NB4 (cell line): ENCODE measurements at places on chromosomes 1 and 21.

DNA sequence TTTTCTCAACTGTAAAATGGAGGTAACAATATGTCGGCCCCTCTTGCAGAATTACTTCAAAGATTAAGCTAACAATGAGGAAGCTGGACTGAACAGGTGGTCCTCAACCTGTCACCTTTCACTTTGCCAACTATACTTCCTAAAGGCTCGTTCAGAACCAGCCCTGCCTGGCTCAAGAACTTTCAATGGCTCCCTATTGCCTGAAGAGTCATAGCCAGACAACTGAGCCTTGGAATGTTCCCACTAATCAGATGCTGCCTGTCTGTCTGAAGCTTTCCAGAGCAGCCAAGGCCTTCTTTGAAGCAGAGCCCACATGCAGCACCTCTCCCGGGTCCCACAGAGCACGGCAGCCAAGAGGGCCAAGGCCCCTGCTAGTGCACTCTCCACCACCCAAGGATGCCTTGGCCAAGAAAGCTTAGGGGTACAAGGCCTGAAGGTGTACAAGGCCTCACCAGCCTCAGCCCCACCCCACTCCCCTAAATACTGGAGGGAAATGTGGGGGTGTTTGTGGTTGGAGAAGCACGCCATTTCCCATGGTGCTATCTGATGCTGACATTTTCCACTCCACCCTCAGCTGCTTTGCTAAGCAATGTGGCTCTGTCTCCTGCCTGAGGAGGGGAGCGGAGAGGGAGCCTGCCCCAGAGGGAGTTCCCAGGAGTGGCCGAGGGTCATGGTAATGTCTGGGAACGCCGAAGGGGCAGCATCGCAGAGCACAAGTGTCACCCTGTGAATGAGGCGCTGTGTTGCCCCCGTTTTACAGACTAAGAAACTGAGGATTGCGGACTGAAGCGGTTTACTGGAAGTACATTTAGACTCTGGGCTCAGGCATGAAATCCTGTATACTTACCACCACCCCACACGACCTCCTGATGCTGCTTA is 8.2 kb upstream of the LAPTM5 start:
- no peak for DNase-seq

DNA sequence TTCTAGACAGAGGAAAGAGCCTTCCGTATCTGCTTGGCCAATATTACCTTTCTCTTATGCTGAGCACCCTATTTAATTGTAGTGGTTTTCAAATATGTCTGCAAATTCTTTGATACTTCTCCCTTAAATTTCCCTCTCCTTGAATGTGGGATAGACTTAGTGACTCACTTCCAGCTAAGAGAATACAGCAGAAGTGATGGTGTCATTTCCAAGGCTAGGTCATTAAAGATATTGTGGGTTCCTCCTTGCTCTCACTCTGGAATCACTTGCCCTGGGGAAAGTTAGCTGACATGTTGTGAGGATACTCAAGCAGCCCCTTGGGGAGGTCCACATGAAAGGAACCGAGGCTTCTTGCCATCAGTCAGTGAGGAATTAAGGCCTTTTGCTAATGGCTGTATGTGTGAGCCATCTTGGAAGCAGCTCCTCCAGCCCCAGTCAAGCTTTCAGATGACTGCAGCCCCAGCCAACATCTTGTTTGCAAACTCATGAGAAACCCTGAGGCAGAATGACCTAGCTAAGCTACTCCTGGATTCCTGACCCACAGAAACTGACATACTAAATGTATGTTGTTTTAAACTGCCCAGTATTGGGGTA is 8.1 kb upstream of the CITED4 start:
- DNase-seq = no peak

DNA sequence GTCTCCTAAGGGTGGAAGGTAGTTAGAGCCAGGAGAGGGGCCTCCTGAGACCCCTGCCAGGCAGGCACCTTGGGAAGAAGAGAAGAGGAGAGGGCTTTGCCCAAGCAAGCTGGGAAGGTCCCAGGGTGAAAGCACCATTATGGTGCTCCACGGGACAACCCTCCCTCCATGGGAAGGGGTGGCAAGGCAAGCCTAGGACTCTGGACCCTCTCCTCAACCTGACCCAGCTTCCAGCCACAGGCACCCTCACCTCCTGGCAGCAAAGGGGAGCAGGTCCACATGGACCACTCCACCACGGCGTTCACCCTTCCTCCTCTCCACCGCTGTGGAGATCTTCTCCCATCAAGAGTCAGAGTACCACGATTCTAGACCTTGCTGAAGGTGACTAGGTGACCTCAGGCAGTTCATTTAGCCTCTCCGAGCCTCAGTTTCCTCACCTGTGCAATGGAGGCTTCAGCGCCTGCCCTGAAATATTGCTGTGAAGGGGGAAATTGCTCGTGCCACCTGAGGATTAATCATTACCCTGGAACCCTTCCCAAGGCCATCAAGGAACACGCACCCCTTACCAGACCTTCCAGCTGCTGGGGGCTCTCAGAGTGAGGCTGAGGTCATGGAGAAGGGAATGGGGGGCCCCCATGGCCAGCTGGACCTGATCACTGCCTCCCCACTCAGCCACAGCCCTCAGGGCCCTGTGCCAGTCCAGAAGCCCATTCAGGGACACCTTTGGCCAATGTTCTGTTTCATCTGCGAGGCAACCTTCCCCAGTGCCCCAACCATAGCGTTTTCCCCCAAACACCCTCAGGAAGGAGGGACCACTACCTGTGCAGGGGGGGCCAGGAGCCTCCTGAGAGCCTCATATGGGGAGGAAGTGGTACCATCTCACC is 1.6 kb downstream of the RAP1GAP start:
- no peak for DNase-seq

- DNase-seq = no peak
Measured at GRCh38 chr1:76141929-76142328, 67.4 kb downstream of the ST6GALNAC3 start.

GRCh38 chr1:153798468-153798780 is 23.2 kb downstream of the SLC27A3 start:
- no peak for DNase-seq

- no peak for DNase-seq
Measured at GRCh38 chr1:12488666-12489354, 129.2 kb downstream of the DHRS3 start.

DNA sequence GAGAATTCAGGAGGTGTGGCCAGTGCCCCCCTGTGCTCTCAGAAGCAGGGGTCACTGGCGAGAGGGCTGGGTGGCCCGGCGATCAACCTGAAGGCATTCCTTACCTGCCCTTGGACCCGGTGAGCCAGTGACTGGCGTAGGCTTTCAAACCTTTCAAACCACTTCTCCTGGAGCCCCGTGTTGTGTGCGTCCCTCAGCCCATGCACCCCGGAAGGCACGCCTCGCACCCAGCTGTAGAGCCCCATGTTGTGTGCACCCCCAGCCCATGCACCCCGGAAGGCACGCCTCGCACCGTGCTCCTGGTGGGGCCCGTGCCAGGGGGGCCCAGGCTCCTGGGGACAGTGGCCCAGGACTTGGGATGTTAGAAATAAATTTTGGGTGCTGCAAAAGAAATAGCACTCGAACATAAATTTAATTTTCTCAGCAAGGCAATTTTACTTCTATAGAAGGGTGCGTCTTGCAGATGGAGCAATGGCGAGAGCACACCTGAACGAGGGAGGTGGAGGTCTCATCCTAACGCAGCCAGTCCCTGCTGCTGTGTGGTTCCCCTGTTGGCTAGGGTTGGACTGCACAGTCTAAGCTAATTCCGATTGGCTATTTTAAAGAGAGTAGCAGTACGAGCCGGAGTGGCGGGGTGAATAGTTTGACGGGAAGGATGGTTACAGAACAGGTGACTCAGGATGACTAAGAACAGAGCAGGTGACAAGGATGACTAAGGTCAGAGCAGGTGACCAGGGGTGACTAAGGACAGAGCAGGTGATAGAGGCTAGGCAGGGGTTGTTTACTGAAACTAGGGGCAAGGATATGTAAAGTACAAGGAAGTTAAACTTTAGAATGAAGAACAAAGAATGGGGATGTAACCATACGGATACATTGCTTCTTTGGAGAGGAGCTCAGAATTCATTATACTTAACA is 47.4 kb downstream of the PRKCZ start:
- no peak for DNase-seq

GRCh38 chr1:35371506-35371905 is 103.0 kb downstream of the ZMYM4 start:
- DNase-seq = no peak

DNA sequence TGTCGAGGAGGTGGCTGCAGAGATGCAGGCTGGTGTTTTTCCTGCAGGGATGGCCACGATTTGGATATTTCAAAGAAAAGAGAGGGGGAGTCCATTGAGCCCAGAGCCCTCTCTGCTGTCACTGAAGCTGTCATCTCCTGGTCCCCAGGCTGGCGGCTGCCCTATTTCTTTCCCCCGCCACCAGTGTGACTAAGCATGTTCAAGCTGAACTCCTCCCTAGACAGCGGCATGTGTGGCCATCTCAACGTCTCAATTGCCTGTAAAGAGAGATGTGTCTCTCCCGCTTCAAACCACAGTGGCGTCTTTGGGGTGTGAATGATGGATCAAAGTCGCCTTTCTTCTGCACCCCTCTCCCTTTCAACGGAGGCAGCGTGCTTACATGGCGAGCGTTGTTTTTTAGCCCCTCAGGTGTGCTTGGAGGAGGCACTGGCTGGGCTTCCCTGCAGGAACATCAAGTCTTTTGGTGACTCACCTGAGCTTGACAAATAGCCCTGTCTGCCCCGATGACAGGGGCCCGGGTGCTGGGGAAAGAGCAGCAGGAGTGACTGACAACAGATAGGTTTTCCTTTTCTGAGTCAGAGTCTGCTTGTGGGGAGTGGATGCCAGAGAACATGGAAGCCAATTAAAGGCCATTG is 346.4 kb upstream of the AJAP1 start:
- DNase-seq = no peak

DNA sequence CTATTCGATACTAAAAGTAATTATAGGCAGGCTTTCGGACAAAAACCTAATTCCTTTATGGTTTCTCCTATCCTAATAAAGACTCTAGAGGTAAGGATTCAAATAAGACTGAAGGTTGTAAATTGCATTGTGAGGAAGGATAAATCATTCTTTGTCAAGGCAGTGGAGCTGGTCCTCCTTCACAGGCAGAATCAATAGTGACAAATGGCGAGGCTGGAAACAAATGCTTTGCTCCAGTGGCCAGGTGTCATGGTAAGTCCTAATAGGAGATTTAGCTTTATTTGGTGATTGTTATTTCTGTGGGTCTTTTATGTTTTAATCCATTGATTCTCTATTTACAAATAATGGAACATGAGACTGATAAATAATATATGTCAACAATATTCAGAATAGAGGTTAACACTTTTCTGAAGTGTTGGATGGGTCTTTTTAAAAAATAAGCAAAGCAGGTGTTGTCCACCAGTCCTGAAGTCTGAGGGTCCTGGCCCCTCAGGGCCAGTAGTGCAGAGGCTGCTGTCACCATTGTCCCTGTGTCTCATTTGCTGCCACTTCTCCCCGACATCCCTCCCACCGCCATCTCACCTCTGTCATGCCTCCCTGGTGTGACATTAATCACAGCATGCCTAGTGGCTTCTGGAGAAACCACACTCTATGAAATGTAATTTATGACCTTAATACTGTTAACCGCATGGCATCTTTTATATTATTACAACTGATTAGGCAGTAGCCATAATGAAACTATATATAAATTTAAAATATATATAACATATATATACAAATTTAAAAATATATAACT is 120.9 kb upstream of the MAGI3 start:
- DNase-seq = no peak

GRCh38 chr1:182309631-182310351 is 81.8 kb downstream of the GLUL start:
- no peak for DNase-seq
